ENCODE measurements at places on chromosomes 1 and 21.

- DNase-seq = no peak
- H3K4me1 ChIP-seq = no peaks in the 10 kb centered on the region
- H3K27me3 ChIP-seq = no peaks in the 10 kb centered on the region
- H3K4me3 ChIP-seq = no peak overlapping the region
- no peaks in the 10 kb centered on the region for H3K36me3 ChIP-seq
- H3K27ac ChIP-seq = no peak overlapping the region
Measured at GRCh38 chr1:207205614-207206061, 101.6 kb downstream of the C4BPA start.

DNA sequence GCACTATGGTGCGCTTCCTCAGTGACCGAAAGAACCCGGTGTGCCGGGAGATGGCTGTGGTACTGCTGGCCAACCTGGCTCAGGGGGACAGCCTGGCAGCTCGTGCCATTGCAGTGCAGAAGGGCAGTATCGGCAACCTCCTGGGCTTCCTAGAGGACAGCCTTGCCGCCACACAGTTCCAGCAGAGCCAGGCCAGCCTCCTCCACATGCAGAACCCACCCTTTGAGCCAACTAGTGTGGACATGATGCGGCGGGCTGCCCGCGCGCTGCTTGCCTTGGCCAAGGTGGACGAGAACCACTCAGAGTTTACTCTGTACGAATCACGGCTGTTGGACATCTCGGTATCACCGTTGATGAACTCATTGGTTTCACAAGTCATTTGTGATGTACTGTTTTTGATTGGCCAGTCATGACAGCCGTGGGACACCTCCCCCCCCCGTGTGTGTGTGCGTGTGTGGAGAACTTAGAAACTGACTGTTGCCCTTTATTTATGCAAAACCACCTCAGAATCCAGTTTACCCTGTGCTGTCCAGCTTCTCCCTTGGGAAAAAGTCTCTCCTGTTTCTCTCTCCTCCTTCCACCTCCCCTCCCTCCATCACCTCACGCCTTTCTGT, 7.3 kb upstream of the PIGV start:
- no peak overlapping the region for H3K4me3 ChIP-seq
- no peaks in the 10 kb centered on the region for H3K27me3 ChIP-seq
- H3K27ac ChIP-seq = no peak overlapping the region
- peaks cover 8% of the 10 kb centered on the region for H3K4me1 ChIP-seq

DNA sequence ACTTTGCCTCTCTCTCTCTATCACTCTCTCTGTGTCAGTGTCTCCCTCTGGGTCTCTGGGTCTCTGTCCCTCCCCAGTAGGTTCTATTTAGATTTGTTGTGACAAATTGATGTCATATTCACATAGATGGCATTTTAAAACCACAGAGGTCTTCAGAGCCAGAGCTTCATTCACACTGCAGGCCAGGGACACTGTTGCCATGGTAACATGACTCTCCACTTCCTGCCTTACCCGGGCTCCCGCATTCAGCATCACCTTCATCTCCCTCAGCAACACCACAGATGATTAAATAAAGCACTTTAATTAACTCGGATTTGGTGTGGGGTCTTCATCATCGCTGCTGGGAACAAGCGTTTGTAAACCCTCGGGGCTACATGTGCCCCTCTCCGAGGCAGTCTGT, 132.6 kb downstream of the ETS2 start:
- no peaks in the 10 kb centered on the region for H3K36me3 ChIP-seq
- H3K27ac ChIP-seq = no peak overlapping the region
- H3K4me1 ChIP-seq = no peaks in the 10 kb centered on the region

- peaks cover 2% of the 10 kb centered on the region for H3K36me3 ChIP-seq
- H3K27me3 ChIP-seq = no peaks in the 10 kb centered on the region
- no peak overlapping the region for H3K27ac ChIP-seq
- H3K4me1 ChIP-seq = peaks cover 42% of the 10 kb centered on the region
- peak overlapping the region; percentile 59 for H3K4me3 ChIP-seq
- DNase-seq = no peak
Measured at GRCh38 chr1:45009956-45010854, 919 bp downstream of the HECTD3 start.

DNA sequence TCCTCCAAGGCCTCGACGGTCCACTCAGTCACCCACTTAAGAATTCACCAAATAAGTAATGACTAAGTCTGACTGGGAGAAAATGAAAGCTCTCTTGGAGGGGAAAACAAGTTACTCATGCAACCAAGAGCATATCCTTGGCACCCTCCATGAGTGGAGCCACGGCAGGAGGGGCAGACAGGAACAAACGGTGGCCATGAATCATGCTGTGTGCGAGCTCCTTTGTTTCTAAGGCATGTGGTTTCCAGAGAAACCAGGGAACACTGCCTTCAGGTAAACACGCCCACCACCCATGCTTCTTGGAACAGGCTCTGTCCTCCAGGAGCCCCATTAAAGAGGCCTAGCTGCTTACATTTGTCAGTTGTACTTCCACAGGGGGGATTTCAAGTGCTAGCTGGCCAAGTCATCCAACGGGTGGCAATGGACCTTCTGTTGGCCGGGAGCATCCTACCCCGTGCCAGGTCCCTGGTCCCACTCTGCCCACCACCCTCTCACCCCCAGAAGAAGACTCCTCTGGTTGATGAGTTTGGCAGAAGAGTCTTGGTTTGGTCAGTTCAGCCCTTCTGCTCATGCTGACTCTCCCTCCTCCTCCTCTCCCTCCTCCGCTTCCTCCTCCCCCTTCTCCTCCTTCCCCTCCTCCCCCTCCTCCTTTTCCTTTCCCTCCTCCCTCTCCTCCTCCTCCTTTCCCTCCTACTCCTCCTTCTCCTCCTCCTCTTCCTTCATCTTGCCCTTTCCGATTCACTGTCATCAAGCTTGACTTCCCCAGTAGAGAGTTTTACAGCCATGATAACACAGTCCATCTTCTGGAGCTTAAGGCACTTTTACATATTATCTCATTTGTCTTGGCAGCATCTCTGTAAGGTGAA, 107.6 kb downstream of the CCDC185 start:
- H3K27ac ChIP-seq = no peak overlapping the region
- H3K36me3 ChIP-seq = no peaks in the 10 kb centered on the region
- DNase-seq = no peak
- no peaks in the 10 kb centered on the region for H3K27me3 ChIP-seq
- no peak overlapping the region for H3K4me3 ChIP-seq

GRCh38 chr21:32772281-32773047, 909 bp upstream of the PAXBP1 start:
- peak overlapping the region; percentile 83 for H3K27ac ChIP-seq
- no peaks in the 10 kb centered on the region for H3K36me3 ChIP-seq

DNA sequence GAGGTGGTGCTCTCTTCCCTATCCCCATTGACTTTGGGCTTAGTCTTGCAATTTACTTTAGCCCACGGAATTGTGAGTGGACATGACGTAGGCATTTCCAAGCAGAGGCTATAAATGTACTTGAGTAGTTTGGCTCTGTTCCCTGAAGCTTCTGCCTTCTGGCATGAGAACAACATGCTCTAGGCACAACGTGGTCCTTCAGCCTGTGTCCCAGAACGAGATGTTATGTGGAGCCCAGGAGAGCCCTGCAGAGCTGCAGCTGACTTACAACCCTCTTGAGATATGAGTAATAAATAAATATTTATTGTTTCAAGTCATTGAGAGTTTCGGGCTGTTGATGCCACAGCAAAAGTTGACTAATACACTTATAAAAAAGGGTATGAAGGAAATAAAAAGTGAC, 105.2 kb upstream of the HMGB4 start:
- H3K27ac ChIP-seq = no peak overlapping the region
- no peak overlapping the region for H3K4me3 ChIP-seq
- no peaks in the 10 kb centered on the region for H3K4me1 ChIP-seq
- DNase-seq = no peak
- H3K27me3 ChIP-seq = no peaks in the 10 kb centered on the region

DNA sequence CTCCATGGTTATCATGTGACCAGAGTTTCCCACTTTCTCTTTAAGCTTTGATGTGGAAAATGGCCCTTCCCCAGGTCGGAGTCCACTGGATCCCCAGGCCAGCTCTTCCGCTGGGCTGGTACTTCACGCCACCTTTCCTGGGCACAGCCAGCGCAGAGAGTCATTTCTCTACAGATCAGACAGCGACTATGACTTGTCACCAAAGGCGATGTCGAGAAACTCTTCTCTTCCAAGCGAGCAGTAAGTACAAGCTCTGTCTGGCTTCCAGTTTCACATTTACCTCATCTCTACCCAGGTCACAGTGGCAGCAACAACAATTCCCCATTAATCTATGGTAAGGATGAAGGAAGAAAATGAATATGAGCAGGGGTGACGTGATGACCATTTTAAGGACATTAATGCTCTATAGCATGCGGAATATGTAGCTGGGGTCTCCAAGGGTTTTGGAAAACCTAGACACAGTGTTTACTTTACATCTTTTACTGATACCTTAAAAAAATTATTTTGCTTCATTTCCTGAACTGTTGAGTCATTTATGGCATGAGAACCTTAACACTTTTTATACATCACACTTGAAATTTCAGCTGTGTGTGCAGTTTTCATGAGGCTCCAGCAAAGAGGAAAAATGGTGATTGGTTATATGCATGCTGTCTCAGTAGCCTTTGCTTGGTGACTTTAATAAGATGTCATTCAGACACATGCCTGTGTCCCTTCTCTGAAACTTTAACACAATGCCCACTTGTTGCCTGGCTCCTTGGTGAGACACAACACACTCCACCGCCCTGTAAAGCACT, 286.3 kb upstream of the SGIP1 start:
- DNase-seq = peak; percentile 23
- H3K4me3 ChIP-seq = no peak overlapping the region
- H3K27me3 ChIP-seq = no peaks in the 10 kb centered on the region
- H3K27ac ChIP-seq = no peak overlapping the region
- no peaks in the 10 kb centered on the region for H3K36me3 ChIP-seq

- DNase-seq = peak; percentile 73
- peak overlapping the region; percentile 73 for H3K27ac ChIP-seq
- no peaks in the 10 kb centered on the region for H3K36me3 ChIP-seq
- peak overlapping the region; percentile 91 for H3K4me3 ChIP-seq
Measured at GRCh38 chr1:21175670-21176581, 771 bp downstream of the EIF4G3 start.

DNA sequence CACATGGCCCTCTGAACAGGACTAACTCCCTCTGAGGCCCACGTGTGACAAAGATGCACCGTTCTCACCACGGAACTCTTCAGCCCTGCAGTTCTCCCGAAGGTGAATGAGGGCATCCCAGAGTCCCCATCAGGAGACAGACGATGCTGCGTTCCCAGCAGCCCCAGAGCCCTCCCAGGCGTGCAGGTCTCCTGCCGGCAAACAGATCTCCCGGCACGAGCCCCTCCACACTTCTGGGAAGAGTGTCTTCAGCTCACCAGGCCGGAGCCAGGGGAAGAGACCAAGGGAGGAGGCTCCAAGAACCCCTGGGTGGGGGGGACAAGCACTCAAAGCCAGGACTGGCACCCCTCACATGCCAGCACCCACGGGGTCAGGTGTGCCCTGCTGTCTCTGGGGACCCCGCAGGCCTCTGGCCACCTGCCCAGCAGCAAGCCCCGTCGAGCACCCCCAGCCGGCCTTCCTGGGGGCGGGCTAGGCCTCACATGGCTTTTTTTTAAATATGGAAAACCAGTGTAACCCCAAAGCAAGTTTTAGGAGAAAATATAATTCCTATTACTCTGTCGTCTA, 45.1 kb upstream of the TRAPPC10 start:
- H3K27me3 ChIP-seq = no peaks in the 10 kb centered on the region
- DNase-seq = no peak
- H3K4me3 ChIP-seq = no peak overlapping the region
- no peak overlapping the region for H3K27ac ChIP-seq
- peaks cover 26% of the 10 kb centered on the region for H3K36me3 ChIP-seq
- no peaks in the 10 kb centered on the region for H3K4me1 ChIP-seq

GRCh38 chr1:16144325-16145029, 11.4 kb downstream of the EPHA2 start:
- no peaks in the 10 kb centered on the region for H3K36me3 ChIP-seq
- no peak overlapping the region for H3K4me3 ChIP-seq
- H3K4me1 ChIP-seq = no peaks in the 10 kb centered on the region
- no peaks in the 10 kb centered on the region for H3K27me3 ChIP-seq
- no peak overlapping the region for H3K27ac ChIP-seq

DNA sequence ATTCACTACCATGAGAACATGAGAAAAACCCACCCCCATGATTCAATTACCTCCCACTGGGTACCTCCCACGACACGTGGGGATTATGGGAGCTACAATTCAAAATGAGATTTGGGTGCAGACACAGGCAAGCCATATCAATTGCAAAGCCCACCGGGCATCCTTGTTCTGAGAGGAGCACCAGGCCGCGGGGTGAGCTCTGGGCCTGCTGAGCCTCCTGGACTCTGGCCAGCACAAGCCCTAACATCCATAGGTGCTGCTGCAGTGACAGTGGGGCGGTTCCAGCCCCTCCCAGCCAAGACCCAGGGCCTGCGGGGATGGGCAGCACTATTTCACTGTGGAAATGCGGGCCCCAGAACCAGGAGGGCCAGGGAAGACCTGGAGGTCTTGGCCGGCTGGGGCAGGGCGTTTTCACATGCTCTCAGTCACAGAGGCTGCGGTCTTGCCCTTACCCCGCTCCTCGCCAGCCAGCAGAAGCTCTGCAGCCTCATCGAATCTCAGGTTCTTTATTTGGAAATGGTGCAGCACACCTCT, 103.8 kb downstream of the PCBP3 start:
- H3K4me1 ChIP-seq = no peaks in the 10 kb centered on the region
- no peak for DNase-seq
- H3K27ac ChIP-seq = no peak overlapping the region
- H3K36me3 ChIP-seq = no peaks in the 10 kb centered on the region
- H3K27me3 ChIP-seq = no peaks in the 10 kb centered on the region

GRCh38 chr1:218558271-218558810, 213.2 kb downstream of the TGFB2 start:
- no peak overlapping the region for H3K27ac ChIP-seq
- H3K27me3 ChIP-seq = no peaks in the 10 kb centered on the region
- no peaks in the 10 kb centered on the region for H3K4me1 ChIP-seq
- no peak overlapping the region for H3K4me3 ChIP-seq

- no peaks in the 10 kb centered on the region for H3K4me1 ChIP-seq
- H3K4me3 ChIP-seq = no peak overlapping the region
- peak; percentile 8 for DNase-seq
- no peak overlapping the region for H3K27ac ChIP-seq
- H3K27me3 ChIP-seq = no peaks in the 10 kb centered on the region
Measured at GRCh38 chr1:119286587-119287181, 81.9 kb upstream of the HAO2 start.

- H3K4me1 ChIP-seq = no peaks in the 10 kb centered on the region
- no peaks in the 10 kb centered on the region for H3K27me3 ChIP-seq
- no peaks in the 10 kb centered on the region for H3K36me3 ChIP-seq
Measured at GRCh38 chr1:169722779-169723178, 11.1 kb downstream of the SELE start.

DNA sequence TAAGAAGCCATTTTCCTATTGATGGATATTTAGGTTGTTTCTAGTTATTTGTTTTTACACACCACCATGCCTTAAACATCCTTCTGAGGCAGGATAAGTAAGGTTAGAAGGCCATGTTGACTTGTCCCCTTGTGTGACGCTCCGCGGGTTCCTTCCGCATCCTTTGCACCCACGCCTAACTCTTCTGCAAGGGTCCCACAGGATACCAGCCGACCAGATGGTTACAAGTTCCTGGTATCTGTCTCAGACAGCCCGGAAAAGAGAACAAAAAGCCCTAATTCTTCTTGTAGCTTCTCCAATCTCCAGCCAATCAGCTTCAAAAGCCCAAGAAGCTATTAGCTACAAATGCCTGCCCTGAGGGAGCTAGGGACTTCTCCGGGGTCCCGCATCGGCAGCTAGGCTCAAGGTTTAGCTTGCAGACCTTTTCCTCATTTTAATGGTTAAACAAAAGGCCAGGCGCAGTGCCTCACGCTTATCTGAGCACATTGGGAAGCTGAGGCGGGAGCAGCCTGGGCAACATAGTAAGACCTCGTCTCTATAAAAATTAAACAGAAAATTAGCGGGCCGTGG, 4.9 kb upstream of the OTUD3 start:
- no peaks in the 10 kb centered on the region for H3K27me3 ChIP-seq
- no peak for DNase-seq
- no peaks in the 10 kb centered on the region for H3K36me3 ChIP-seq
- H3K4me1 ChIP-seq = peaks cover 4% of the 10 kb centered on the region
- no peak overlapping the region for H3K27ac ChIP-seq

All from B cell (primary cell).